NCI-H1092 (cell line): ENCODE measurements at places on chromosomes 12 and 14.

DNA sequence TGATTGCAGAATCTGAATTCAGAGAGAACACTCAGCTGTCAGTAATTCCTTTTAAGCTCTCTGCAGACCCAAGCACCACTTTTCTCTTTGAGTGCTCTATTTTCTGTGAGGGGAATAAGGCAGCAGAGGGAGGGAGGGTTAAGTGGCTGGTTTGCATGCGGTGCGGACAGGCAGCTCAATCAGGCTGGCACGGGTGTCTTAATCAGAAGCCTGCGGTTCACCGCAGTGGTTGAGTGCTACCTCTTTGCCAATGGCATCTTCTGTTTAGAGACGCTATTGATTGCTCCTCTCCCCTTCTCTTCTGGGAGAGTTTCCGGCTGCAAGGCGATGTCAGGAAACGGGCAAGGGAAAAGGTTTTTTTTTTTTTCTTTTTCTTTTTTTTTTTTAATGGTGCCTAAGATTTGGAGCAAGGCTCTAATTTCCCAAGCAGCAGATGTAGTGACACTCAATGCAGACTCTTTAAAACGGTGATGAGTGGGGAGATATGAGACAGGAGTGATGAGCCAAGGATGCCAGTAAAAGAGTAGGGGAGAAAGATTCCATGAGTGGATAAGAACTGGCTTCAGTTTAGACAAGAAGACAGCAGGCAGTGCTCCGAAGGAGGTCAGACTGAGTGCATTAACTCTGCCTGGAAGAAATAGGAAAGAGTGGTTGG is 533.7 kb upstream of the SEL1L start:
- peak; percentile 48 for DNase-seq

GRCh38 chr12:49869816-49870500 is 27.1 kb upstream of the BCDIN3D start:
- DNase-seq: no peak

DNA sequence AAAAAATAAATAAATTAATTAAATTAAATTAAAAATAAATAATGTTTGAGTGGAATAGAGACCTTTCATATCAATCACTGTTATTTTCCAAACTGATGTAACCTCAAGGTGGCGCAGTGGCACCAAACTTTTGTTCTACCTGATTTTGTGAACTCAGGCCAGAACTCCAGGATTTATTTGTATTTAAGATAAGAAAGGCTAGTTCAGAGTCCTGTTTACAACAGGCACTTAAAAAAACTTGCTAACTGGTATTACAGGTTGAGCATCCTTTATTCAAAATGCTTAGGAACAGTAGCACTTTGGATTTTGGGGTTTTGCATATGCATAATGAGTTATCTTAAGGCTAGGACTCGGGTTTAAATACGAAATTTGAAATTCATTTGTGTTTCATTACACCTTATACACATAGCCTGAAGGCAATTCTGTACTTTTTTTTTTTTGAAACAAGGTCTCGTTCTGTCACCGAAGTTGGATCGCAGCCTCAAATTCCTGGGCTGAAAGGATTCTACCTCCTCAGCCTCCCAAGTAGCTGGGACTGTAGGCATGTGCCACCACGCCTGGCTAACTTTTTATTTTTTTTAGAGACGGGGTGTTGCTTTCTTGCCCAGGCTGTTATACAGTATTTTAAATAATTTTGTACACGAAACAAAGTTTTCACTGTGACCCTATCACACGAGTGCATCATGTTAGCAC is 32.4 kb downstream of the YY1 start:
- DNase-seq: no peak

- DNase-seq: no peak
Observed at GRCh38 chr12:124687174-124687902, 119.9 kb upstream of the NCOR2 start.

- DNase-seq: no peak
Observed at GRCh38 chr12:89084751-89085150, 267.6 kb downstream of the DUSP6 start.

- DNase-seq: no peak
Observed at GRCh38 chr12:93180566-93180965, 197.2 kb upstream of the NUDT4 start.

- no peak for DNase-seq
Observed at GRCh38 chr12:96906498-96906848, 584 bp upstream of the NEDD1 start.

DNA sequence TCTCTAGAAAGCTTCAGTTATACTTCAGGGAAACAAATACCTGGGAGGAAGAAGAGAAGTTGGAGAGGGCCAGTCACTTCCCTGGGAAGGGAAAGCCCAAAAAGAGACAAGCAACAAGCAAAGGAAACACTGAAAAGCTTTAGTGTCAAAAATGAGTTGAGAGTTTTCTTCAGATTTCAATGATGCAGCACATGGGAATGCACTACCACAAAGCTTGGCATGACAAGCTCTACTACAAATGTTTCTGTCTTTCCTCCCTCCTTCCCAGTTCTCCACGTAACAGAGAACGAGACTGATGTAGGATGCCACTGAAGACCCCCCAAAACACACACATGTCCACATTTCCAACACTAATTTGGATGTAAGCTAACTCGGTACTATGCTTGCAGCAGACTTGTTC is 26.8 kb upstream of the ADAMTS20 start:
- no peak for DNase-seq

GRCh38 chr12:56338308-56339157 is at the start of gene IL23A:
TSS of gene IL23A (plus strand) at chr12:56338884. CDS start at chr12:56339045, 161 bp downstream.
- no peak for DNase-seq

DNA sequence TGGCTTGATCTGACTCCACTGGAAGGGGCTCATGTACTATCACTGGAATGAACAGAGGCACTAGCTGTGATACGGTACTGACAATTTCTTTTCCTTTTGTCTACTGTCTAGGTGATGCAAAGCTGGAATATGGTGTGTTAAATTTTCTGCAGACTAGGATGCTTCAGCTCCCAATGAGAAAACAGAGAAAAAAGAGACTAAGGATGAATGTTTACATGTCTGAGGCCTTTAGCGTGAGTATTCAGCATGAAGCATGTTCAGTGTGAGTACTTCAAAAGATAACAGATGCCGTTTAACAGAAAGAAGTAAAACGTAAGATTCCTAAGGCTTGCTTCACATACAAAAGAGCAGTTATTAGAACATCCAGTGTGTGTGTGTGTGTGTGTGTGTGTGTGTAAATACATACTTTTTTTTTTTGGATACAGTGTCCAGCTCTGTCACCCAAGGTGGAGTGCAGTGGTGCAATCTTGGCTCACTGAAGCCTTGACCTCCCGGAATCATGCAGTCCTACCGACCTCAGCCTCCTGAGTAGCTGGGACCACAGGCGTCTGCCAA is 92.3 kb upstream of the FERMT2 start:
- DNase-seq: no peak

DNA sequence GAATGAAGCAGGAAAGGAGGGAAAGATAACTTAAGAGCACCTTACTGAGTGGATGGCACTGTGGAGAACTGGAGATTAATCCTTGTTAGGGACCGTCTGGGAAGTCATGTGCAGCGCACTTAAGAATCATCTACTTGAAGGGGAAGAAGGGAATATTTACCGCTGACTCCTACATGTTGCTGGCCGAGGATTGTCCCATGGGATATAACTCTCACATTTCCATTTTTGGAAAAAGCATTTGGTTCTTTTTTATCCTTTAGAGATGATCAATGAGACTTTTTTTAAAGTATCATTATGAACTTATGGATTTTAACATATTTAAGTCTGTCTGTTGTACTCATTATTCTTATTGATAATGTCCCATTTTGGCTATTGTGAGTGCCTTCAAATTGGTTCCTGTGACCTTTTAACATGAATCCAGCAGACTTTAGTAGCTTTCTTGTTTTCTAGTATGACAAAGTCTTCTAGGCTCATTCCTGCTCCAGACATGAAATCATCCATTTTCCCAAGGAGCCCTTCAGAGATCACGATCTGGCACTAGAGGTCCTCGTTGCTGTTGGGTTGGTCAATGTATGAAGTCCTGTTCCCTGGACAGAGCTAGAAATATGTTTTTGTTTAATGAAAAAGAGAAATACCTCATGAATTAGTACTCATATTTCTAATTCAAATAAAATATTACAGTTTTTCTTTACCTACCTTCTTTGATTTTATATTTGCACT is 20.2 kb upstream of the FAM234B start:
- DNase-seq: no peak

- DNase-seq: no peak
Observed at GRCh38 chr12:22600181-22600580, 24.8 kb upstream of the ETNK1 start.

DNA sequence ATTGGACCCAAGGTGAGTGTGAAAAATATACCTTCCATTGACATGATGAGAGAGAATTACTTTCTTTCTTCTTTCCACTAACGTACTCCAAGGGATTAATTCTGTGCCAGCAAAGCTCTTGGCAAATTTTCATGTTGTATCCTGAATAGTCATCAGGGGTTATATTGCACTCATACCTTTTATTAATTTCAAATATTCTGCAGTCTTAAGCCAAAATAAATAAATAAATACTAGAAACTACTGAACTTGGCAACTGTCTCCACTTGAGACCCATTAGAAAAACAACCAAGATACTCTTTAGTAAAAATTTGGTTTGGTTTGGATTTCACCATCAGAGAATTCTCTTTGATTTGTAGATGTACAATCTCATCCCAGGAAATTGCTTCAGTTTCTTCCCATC is 22.1 kb upstream of the CLEC14A start:
- DNase-seq: peak; percentile 23

DNA sequence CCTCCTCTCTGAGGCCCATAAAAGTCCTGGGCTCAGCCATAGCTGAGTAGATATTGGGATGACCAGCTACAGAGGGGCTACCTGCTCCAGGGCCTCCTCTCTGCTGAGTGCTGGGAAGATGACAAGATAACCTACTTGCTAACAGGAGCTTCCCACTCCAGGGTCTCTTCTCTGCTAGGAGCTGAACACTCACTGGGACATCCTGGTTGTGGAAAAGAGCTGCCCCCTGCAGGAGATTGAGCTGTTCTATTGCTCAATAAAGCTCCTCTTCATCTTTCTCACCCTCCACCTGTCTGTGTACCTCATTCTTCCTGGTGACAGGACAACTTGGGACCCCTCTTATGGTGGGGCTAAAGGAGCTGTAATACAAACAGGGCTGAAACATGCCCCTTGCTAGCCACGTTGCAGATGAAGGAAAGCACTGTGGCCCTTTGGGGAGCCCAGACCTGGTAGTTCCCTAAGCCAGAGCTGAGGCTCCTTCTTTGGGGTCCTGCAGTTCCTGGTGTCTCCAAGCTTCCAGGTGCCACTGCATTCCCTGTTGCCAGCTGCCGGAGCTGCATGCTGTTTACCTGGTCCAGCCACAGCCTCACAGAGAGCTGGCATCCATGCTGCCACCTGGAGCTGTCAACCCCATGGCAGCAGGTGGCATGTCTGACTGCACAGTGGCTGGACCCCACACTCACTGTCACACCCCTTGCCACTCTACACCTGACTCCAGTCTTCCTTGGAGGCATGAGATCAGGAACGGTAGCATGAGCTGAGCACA is 598.5 kb upstream of the LMO3 start:
- no peak for DNase-seq

- no peak for DNase-seq
Observed at GRCh38 chr12:66713984-66714383, 35.1 kb upstream of the GRIP1 start.

GRCh38 chr12:131675126-131676080 is 35.5 kb upstream of the SFSWAP start:
- DNase-seq: no peak

DNA sequence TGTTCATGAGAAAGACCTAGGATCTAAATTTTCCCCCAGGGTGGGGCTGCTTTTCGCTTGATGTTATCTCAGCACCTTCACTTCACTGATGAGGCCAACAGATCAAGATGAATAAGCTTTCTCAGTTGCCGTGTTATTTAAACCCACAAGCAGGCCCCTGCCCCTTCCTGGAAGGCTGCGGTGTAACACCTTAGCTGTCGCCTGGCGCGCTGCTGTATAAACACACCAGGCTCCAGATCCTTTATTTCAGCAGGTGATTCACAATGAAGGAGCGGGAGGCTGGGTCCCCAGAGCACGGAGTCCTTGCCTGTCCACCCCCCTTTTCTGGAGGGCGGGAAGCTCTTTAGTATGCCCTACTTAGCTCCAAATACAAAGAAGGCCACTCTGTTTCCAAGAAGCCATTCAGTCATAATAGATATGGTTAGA is 515.4 kb downstream of the FUT8 start:
- peak; percentile 84 for DNase-seq

DNA sequence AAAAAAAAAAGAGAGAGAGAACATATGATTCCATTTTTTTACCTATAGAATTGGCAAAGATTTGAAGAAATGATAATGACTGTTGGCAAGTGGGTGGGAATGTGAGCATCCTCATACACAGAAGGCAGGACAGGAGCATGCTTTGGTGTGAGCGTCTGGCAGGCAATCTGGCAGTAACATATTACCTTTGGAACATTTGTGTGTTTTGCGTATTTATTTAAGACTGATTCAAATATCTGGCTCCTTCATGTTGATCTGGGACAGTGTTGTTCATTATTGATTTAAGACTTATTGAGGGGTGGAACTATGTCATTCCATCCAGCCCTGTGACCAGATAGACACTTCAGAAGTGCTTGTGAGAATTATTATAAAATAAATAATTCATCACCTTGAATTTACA is 53.1 kb downstream of the PPP1R36 start:
- no peak for DNase-seq

- DNase-seq: no peak
Observed at GRCh38 chr12:124026755-124027745, 54.0 kb downstream of the ZNF664 start.

- DNase-seq: no peak
Observed at GRCh38 chr14:23160924-23161522, 22.4 kb downstream of the SLC7A8 start.

- no peak for DNase-seq
Observed at GRCh38 chr14:100651999-100652508, 64.8 kb upstream of the BEGAIN start.

- no peak for DNase-seq
Observed at GRCh38 chr12:75288860-75289259, 41.3 kb downstream of the CAPS2 start.

DNA sequence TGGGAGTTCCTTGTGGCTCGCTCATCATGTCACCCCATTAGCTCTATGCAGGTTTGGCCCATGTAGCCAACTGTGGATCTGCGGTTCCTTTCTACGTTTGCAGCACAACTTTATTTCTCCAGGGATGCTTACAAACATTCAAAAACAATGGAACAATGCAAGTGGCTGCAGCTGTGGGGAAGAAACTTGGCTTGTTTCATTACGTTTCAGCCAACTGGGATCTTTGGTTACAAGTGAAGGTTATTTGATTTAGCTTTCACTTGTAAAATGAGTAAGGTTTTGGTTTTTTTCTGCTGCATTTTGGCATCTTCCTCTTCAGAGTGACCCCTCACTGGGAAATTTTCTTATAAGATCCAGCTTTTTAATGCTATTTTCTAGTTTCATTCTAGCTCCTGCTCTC is 105.9 kb downstream of the PLXNC1 start:
- DNase-seq: no peak

DNA sequence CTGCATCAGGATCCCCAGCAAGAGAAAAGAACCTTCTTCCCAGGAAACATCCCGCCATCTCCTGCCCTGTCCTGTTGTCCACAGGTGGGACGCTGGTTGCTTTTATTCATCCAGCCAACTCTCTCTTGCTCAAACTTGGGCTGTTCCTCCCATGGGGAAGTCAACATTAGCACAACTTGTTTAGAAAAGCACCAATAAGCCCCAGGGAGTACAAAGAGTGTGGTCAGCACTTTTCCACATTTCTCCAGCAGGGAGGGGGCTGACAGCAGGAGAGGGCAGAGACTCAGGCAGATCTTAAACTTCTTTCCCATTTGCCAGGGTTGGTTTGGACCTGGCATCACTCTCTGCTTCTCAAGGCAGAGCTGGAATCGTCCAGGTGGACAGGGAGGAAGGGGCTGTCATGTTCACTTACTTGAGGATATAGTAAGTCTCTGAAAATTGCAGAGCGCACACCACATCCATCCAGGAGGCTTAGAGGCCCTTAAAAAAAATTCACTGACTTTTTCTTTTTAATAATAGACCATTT is 74.9 kb downstream of the RBM19 start:
- no peak for DNase-seq
